Activated naive CD4-positive, alpha-beta T cell treated with anti-CD3 and anti-CD28 coated beads, Interleukin-2, amount 50 U/mL, for 16 hours (primary cell): ENCODE measurements at places on chromosomes 4 and X.

GRCh38 chr4:165866019-165866650 is 6.9 kb upstream of the TLL1 start:
- no peak for DNase-seq

GRCh38 chr4:99610605-99611175 is 36.1 kb downstream of the MTTP start:
- no peak for DNase-seq

GRCh38 chr4:54800831-54801530 is 143.2 kb downstream of the KIT start:
- no peak for DNase-seq

- no peak for DNase-seq
Observed at GRCh38 chr4:8441499-8442091, 1.0 kb downstream of the TRMT44 start.

- no peak for DNase-seq
Observed at GRCh38 chr4:165700855-165701254, 172.2 kb upstream of the TLL1 start.

DNA sequence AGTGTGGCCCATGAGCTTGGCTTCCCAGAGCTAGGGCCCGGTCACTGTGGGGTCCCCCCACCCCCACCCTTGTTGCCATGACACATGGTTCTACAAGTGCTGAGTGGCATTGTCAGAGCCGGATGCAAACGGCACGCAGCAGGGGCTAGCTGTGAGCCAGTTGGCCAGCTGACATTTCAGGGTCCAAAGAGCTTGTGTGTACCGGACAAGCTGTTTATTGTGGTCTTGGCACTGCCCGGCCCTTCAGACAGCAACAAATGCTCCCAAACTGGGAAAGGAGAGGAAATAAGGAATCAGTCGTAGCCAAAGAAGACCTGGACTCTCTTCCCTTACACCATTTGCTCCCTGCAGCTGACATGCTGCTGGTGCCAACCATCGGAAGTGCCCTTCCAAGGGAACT is 36.8 kb downstream of the TSC22D3 start:
- DNase-seq = no peak
